Kidney tubule cell (primary cell): ENCODE measurements at places on chromosomes 13 and 19.
A peak's percentile ranks its signal among the peaks of the same experiment; 100 is the strongest.

DNA sequence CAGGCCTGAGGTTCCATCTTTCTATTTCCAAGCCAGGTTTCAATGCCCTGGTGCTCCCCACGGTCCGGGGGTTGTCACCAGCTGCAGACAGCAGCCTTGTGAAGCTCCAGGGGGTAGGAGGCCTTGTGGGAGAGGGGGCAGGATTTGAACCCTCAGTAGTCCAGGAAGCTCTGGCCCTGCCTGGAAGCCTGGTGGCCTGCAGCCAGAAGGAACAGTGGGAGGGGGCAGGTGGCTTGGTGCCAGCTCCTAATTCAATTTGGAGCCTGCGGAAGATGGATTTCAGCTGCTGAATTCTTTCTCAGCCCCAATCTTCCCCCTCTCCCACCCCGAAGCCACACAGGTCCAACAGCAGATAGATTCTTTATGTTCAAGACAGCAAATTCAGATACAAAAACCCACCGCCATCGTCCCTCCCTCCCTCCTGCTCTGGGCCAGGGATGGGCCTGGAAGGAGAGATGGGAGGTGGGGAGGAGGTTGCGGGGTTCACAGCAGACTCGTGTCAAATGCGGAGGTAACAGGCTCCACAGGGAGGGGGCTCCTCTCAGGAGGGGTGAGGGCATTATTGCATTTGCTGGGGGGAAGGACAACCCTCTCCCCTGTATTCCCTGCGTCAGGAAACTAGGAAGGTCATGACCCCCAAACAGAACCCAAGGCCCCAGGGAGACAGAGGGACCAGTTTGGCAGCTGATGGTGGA, 2.4 kb upstream of the PTGER1 start:
- no peak for DNase-seq

GRCh38 chr19:21789466-21790085, 22.2 kb upstream of the ZNF100 start:
- DNase-seq, result peak; percentile 54

- no peak for DNase-seq
Observed at GRCh38 chr13:113164492-113164891, 6.0 kb downstream of the PROZ start.

DNA sequence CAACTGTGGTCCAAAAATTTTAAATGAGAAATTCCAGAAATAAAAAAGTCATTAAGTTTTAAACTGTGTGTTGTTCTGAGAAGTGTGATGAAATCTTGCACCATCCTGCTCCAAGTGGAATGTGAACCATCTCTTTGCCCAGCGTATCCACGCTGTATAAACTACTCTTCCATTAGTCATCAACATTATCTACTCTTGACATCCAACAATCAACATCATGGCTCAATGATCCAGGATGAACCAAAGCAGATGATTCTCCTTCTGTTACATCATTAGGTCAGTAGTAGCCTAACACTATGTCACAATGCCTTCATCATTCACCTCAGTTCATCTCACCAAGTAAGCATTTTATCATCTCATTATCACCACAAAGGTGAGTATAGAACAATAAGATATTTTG, 55.3 kb downstream of the SUCLA2 start:
- peak; percentile 67 for DNase-seq

DNA sequence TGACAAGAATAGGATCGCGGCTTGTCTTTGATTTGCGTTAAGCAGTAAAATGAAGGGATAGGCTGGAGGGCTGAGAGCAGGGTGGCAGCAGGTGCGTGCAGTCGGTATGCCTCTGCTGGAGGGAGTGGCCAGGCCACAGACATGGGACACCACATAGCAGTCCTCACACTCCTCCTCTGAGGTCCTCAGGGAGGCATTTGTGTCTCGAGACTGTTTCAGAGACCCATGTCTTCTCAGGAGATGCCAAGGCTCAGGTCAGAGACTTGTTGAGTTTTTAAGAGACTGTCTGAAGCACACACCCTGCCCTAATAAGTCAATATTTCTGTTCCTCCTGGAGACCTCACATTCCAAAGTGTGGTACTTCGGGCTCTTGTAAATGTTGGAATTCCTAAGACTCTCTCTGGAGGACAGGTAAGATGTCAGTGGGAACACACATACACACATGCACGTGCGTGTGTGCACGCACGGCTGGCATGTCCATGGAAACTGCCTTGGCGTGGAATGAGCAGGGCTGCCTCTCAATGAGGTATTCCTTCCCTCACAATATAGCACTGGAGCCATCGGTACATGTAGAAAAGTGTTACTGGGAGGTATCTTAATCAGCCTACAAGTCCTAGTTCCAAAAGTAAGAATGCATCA, 46.4 kb downstream of the COL4A2 start:
- no peak for DNase-seq

- DNase-seq, result no peak
Observed at GRCh38 chr13:34307607-34308006, 489.7 kb downstream of the RFC3 start.

GRCh38 chr13:30567072-30567471, 50.6 kb upstream of the USPL1 start:
- no peak for DNase-seq

GRCh38 chr13:64332048-64332447, 2898.1 kb downstream of the PCDH9 start:
- DNase-seq, result peak; percentile 5

DNA sequence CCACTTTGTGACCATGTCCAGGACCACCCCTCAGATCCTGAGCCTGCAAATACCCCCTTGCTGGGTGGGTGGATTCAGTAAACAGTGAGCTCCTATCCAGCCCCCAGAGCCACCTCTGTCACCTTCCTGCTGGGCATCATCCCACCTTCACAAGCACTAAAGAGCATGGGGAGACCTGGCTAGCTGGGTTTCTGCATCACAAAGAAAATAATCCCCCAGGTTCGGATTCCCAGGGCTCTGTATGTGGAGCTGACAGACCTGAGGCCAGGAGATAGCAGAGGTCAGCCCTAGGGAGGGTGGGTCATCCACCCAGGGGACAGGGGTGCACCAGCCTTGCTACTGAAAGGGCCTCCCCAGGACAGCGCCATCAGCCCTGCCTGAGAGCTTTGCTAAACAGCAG, 7.7 kb upstream of the CEACAM7 start:
- DNase-seq, result no peak

DNA sequence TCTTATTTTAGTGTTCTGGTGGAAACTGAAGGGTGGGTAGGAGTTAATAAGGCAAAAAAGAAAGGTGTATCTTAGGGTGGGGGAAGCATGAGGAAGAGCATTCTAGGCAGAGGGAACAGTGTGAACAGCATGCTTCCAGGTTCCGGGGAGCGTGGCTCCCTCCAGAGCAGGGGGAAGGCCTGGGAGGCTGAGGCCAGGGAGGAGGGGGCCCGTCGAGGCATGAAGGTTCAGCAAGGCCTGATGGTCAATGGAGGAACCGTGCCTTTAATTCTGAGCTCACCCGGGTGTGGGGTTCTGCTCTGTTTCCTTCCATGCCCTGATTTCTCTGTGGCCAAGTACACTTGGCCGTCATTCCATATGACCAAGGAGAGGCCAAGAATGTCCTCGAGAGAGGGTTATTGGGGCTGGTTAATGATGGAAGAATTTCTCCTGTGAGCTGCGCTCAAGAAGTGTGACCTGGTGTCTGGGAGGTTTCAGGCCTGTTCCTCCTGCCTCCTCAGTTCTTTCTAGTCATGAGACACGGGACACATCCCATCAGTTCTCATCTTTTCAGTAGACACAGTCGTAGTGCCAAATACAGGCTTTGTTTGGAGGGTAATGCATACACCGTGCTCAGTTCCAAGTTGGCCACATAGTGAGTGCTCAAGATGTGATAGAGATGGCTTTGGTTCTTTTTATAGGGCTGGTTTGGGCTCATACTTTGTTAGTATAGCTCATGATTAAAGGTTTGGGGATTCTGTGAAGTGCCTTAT, 73.6 kb downstream of the SIPA1L3 start:
- DNase-seq, result peak; percentile 98

DNA sequence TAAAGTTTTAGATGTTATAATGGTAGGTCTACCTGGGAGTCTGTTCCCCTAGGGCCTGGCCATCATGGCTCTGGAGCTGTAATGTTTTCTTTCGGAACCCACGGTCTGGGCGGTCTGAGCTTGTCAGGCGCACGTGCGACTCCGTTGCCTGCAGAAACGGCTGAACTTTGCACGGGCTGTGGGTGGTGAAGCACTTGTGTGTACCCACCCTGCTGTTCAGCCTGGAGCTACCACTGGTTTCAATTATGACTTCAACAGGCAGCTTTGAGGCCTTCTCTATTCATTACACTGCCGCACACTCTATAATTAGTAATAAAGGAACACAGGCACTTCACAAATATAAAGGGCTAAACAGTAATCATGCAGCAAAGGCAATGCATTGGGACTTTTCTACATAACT, 6.0 kb downstream of the PCDH8 start:
- no peak for DNase-seq

GRCh38 chr13:43141685-43142084, 118.3 kb downstream of the DNAJC15 start:
- no peak for DNase-seq

- no peak for DNase-seq
Observed at GRCh38 chr13:43157796-43158195, 134.4 kb downstream of the DNAJC15 start.

- DNase-seq, result peak; percentile 9
Observed at GRCh38 chr13:73542446-73542845, 483.6 kb downstream of the KLF5 start.
